ENCODE measurements at places on chromosomes 5 and 9. TPM values are rescaled to one million over a fixed set of nuclear protein-coding genes. Genes with fewer than 3 reads are reported as not detected.

Gene PCDHGC5
- not detected for total RNA-seq

Gene MRPS2
- total RNA-seq, result 50.0 TPM

Gene TAF11L10
- total RNA-seq, result not detected

Gene HBEGF
- 11.8 TPM for total RNA-seq

Gene FAM81B
- not detected for total RNA-seq

Gene OTULIN
- total RNA-seq, result 48.2 TPM

Gene PCDHA9
- not detected for total RNA-seq

Gene CEMIP2
- total RNA-seq, result 41.0 TPM

Gene PCDHGC4
- not detected for total RNA-seq

Gene PCDHGB4
- not detected for total RNA-seq

Gene FLT4
- 0.75 TPM for total RNA-seq

DNA sequence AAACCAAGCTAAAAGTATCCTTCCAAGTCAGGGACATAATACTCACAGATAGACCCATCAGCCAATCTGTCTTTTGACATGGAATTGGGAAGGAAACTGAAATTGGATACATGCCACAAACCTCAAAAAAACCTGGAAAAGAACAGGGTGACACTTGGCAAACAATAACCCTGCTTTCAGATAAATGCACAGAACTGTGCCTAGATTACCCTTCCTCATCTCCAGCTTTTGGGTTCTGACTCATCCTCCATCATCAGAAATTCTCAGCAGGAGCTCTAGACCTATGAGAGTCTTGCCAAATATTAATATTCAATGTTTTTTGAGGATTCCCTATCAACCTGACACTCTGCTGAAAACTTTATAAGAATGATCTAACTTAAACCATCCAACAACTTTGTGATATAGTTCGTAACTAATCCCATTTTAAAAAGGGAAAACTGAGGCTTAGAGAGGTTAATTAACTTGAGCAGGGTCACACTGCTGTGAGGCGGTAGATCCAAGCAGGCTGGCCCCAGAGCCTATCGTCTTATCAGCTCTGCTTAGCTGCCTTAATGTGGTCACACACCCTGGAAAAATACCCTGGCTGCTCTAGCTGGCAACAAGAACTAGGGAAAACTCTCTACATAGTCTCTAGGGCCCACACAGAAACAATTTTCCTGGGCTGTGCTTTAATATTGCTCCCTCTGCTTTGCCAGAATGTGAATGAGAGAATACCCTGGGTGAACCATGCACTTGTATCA, 157.0 kb upstream of the TRPC7 start:
- no peak for DNase-seq

GRCh38 chr9:112642126-112642525, 75.8 kb downstream of the INIP start:
- no peak for DNase-seq

- no peak for DNase-seq
These were observed 954.5 kb downstream of the DTWD2 start for GRCh38 chr5:118033686-118034338.

GRCh38 chr9:69574057-69574456, 98.1 kb downstream of the APBA1 start:
- DNase-seq, result no peak

DNA sequence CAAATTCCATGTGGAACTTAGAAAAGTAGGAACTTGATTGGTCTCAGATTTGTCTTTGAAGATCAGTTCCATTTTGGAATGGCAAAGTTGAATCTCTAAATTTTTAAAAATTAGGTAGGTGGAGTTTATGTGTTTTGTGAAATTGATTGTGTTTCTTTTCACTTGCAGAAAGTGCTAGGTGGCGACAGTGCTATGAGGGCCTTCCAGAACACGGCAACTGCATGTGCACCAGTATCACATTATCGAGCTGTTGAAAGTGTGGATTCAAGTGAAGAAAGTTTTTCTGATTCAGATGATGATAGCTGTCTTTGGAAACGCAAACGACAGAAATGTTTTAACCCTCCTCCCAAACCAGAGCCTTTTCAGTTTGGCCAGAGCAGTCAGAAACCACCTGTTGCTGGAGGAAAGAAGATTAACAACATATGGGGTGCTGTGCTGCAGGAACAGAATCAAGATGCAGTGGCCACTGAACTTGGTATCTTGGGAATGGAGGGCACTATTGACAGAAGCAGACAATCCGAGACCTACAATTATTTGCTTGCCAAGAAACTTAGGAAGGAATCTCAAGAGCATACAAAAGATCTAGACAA, 2.8 kb downstream of the PHAX start:
- DNase-seq, result no peak

- no peak for DNase-seq
These were observed 4.2 kb downstream of the DAB2 start for GRCh38 chr5:39420482-39421145.

GRCh38 chr9:121298689-121299466, 30.9 kb downstream of the GSN start:
- DNase-seq, result no peak

DNA sequence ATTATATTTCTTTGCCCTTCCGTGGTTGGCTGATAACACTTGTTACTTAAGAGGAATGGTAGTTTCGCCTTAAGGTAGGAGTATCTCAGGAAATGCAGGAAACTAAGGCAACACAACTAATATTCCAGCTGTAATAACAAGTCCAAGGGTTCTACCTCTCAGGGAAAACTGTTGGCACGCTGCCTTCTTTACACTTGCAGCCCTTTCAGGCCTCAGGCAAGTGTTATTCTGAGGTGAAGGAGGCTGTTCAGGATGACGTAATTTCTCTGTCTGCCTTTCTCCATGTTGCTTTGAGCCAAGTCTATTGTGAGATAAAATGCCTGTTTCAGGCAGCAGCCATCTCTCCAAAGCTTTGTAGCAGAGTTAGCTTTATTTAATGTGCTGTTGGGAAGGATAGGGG, 38.0 kb downstream of the VCAN start:
- DNase-seq, result no peak

DNA sequence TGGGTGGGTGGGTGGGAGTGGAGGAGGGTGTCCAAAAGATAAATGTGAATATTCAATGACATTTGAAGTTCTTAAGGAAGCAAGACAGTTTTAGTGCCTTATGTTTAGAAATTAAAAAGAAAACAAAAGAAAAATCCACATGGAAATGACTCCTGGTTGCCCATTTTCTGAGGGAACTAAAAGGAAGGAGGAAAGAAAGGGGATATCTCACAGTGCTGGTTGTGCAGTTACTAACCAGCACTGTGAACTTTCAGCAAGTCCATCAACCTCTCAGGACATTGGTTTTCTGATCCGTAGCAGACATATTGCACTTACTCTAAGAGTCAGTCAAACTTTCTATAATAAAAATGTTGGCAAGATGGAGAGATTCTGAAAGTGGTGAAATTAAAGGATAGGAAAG, 431.0 kb upstream of the CLINT1 start:
- DNase-seq, result no peak

DNA sequence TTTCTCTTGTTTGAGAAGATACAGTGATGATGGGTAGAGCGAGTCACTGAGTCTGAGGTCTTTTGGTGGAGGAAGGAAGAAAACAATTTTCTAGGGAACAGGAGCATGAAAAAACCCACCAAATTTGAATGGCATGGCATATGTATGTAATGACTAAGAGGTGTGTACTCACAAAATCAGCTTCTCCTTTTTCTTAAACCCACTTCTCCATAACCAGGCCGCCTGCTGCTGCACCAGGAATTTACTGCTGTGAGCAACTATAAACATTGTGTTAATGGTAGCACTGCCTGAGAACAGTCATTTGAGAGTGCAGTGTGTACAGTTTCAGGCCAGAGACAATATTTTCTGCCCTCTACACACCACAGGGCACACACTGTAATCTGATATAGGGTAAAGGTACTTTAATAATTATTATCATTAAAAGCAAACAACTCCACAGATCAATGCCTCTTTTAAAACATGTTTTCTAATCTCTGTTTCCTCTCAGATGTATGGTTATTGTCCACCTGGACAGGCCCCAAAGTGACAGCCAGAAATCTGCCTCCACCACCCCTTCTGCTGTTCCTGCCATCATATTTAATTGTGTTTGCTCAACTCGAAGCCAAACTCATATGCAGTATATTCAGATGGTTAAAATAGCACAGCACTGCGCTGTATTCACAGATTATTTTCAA, 241.6 kb downstream of the KIAA0825 start:
- no peak for DNase-seq

- DNase-seq, result no peak
These were observed 40.8 kb downstream of the GSN start for GRCh38 chr9:121308765-121309164.

- peak; percentile 38 for DNase-seq
These were observed 1.1 kb upstream of the GNPDA1 start for GRCh38 chr5:142013734-142014521.

- DNase-seq, result no peak
These were observed 422.1 kb downstream of the DMAC1 start for GRCh38 chr9:7377489-7377888.

DNA sequence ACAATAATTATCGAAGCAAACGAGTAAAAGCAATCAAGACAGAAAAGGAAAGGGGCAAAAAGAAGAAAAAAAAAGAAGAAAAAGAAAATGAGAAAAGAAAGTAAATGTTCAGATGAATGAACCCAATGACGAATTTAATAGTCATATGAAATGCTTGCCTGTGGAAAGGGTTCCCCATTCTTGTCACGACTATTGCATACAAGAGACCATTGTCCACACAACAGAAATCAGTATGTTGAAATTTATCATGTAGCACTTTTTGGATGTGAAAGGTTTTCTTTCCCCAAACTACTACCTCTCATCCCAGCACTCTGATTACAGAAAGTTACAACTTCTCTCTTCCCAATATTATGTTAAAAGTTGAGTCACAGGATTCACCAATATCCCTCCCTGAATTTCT, 162.4 kb downstream of the ZDHHC21 start:
- no peak for DNase-seq

- no peak for DNase-seq
These were observed 5.9 kb downstream of the RGMB start for GRCh38 chr5:98779264-98779877.

DNA sequence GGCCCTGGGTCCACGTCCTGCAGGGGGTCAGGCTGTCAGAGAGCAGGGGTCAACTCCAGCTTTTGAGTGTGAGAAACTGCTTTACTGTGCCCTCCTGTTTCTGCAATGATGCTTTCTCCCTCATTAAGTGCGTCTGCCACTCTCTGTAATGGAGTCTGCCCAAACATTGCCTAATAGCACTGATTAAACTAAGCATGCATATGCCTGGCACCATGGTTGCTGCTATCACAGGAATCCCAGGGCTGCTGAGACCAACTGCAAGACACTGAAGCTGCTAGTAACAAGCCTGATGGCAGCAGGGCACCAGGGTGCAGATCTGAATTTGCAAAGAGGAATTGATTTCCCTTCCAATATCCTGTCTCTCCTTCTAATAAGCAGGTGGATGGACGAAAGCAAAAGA, 125.3 kb downstream of the SLC24A2 start:
- no peak for DNase-seq

- DNase-seq, result peak; percentile 64
These were observed 8.6 kb downstream of the PDCD1LG2 start for GRCh38 chr9:5518937-5519319.
